ENCODE measurements at places on chromosomes 13 and 19.

- peak; percentile 29 for DNase-seq
Observed at GRCh38 chr19:45125975-45126493, 33.1 kb downstream of the PPP1R37 start.

- DNase-seq = no peak
Observed at GRCh38 chr19:15234431-15235130, 2.3 kb upstream of the EPHX3 start.

DNA sequence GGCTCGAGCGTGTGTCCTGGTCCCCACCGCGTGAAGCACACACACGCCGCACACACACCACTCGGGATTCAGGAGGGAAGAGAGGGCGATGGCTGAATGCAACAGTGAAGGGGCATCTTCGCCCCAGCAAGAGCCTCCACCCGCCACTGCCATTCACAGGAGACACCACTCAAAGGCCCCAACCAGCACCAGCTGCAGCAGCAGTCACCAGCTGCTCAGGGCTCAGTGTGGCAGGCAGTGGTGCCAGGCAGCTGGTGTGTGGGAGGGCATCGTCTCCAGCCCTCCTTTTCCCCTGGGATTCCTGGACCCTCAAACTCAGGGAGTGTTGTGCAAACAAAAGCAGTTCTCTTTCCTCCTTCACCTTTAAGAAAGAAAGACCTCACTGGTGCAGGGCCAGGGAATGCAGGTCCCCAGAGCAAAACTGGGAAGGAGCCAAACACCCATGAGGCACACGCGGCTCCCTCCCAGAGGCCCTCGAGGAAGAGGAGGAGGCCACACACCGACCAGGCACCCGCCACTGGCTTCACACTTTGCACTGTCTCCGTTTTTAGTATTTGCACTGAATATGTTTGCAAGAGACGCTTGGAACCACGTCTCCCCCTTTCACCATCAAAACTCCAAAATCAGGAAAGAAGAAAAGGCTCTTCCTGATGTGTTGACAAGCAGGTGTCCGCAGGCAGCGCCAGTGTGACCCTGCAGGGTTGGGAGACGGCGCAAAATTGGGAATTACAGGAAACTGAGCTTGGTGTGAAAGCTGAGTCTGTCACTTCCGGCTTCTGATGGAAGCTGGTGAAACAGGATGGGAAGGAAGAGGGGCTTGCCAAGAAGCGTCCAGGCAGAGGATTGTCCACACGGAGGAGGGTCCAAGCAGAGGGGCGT, 26.4 kb upstream of the F7 start:
- DNase-seq = peak; percentile 76

DNA sequence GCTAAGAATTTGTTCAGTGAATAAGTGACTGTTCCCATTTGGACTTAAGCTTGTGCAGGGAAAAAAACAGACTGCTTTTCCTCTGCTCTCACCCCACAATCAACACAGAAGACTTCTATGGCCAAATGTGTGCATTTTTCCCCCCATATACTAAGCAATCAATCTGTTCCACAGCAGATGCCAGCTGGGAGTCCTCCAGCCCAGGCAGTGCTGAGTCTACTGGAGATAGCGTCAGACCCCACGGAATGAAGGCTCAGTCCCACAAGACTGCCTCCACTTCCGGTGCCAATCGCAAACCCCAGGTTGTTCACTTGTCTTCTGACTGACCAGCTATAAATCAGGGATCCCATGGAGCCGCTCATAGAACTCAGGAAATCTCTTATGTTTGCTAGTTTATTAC, 69.5 kb upstream of the ANKRD10 start:
- no peak for DNase-seq

All from pons (tissue), 1 donor.